ENCODE measurements at places on chromosomes 6 and 20. TPM values are rescaled to one million over a fixed set of nuclear protein-coding genes. Genes with fewer than 3 reads are reported as not detected.

GRCh38 chr6:43295456-43295855 is 2.6 kb upstream of the SLC22A7 start:
- no peaks in the 10 kb centered on the region for H3K36me3 ChIP-seq
- H3K4me3 ChIP-seq: no peak overlapping the region
- H3K27ac ChIP-seq: no peak overlapping the region

DNA sequence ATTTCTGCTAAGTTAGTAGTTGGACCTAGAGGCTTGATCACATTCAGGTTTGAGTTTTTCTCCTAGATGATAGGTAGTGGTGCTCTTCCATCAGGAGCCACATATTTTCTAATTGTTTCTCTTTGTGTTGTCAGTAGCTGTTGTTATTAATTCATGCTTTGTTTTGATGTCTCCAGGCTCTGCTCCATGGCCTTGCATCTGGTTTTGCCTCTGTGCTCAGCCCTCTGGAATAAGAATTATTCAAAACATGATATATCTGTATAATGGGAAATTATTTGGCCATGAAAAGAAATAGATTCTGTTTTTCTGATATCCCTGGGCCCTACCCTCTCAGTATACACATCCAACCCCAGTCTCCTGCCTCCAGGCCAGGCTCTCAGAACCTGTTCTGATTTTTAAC is 184.8 kb downstream of the CDC5L start:
- no peaks in the 10 kb centered on the region for H3K4me1 ChIP-seq
- H3K4me3 ChIP-seq: no peak overlapping the region
- no peak for DNase-seq
- H3K36me3 ChIP-seq: no peaks in the 10 kb centered on the region

DNA sequence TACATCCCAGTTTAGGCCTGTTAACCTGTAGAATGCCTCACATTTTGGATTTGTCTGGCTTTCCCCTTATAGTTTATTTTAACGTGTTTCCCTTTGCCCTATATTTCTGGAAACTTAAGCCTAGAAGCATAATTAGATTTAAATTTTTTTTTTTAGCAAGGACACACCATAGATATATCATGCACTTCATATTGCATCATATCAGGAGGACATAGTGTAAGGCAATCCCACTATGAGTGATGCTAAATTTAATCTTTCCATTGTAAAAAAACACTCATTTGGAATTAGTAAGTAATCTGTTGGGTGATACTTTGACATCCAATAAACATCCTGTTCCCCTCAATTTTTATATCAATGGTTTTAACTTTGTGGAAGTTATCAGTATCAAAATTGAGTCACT is 10.3 kb upstream of the FAXC start:
- H3K4me3 ChIP-seq: no peak overlapping the region
- H3K27ac ChIP-seq: no peak overlapping the region
- no peaks in the 10 kb centered on the region for H3K36me3 ChIP-seq
- peaks cover 20% of the 10 kb centered on the region for H3K4me1 ChIP-seq

DNA sequence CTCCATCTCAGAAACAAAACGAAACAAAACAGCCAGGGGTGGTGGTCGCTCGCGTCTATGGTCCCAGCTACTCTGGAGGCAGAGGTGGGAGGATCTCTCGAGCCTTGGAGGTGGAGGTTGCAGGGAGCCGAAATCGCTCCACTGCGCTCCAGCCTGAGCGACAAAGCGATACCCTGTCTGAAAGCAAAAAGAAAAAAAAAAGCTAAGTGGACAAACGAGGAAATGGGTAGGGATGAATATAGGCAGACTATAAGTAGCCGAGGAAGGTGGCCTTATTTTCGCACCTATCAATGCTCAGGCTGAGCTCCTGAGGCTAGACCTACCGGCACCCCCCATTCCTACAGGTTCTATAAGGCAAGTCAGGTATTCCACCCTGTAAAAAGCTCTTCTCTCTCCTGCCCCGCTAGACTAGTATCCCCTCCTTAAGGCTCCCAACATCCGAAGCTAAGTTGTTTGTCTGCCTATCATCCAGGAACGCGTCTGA is 650 bp upstream of the CASP8AP2 start:
- DNase-seq: peak; percentile 57
- peaks cover 32% of the 10 kb centered on the region for H3K36me3 ChIP-seq

GRCh38 chr6:156870924-156871539 is 93.9 kb downstream of the ARID1B start:
- no peak overlapping the region for H3K4me3 ChIP-seq
- no peaks in the 10 kb centered on the region for H3K27me3 ChIP-seq
- H3K36me3 ChIP-seq: peaks cover 5% of the 10 kb centered on the region
- no peak overlapping the region for H3K27ac ChIP-seq
- DNase-seq: no peak

DNA sequence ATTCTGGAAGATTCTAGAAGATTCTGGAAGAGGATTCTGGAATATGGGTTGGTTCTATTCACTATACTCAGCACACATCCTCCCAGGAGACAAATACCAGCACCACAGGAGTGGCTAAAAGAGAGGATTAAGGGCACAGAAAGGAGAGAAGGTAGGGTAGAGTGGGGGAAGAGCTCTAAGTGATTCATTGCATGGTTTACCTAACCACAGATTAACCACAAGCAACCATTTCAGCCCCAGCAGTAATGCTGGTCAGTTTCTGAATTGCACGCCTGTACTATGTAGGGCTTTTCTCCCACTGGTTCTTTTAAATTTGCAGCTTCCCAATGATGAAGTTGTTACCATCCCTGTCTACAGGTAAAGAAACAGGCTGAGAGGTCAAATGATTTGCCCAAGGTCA is 192.7 kb upstream of the PMEPA1 start:
- H3K27me3 ChIP-seq: peaks cover 36% of the 10 kb centered on the region
- peak overlapping the region; percentile 3 for H3K27ac ChIP-seq
- DNase-seq: no peak

DNA sequence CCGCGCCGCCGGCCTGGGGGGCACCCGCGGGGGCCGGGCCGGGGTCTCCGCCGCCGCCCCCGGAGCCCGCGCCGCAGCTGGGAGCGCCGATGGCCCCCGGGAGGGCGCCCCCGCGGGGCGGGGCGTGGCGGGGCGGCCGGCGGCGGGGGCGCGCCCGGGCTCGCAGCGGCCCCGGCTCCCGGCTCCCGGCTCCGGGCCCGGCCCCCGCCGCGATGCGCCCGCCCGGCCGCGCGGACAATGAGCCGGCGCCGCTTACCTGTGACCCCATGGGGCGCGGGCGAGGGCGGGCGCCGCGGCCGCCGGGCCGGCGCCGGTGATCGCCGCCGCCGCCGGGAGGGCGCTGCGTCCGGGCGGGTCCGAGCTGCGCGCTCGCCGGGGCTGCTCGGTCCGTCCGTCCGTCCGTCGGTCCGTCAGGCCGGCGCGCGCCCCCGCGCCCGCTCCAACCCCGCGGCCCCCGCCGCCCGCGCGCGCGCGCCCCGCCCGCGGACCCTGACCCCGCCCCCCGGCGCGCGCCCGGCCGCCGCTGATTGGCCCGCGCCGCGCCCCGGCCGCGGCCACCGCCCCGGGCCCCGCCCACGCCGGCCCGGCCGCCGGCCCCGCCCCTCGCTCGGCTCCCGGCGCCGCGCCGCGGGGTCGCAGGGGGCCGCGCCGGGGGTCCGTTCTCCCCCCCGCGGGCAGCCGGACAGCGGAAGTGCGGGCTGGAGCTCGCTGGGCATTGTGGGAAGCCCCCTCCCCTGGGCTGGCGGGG is at the start of gene ZBTB46:
Gene ZBTB46 (minus strand): TSS at position 424 of the 748 bp plus-strand sequence. CDS start 40,507 bp downstream, outside the sequence.
- peaks cover 9% of the 10 kb centered on the region for H3K4me1 ChIP-seq
- DNase-seq: no peak

DNA sequence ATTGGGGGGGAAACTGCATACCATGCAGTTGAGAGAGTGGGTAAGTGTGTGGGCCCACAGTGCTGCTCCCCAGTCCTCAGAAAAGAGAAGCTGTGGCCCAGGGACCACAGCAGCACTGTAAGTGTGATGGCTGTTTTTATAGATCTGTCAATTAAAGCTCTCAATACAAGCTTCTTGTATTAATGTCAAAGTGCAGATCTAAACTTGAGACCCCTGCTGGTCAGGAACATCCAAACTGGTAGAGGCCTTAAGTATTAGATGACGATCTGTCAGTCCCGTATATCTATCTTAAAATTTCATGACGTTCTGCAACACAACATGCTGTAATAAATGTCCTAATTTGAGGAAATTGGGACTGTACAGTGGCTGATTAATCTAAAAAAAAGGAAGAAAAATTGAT is 74.8 kb downstream of the TULP4 start:
- no peak overlapping the region for H3K27ac ChIP-seq
- peaks cover 2% of the 10 kb centered on the region for H3K4me1 ChIP-seq
- no peaks in the 10 kb centered on the region for H3K27me3 ChIP-seq

GRCh38 chr20:33830371-33830770 is 19.2 kb downstream of the CHMP4B start:
- no peak overlapping the region for H3K27ac ChIP-seq
- DNase-seq: no peak
- H3K27me3 ChIP-seq: no peaks in the 10 kb centered on the region
- H3K4me1 ChIP-seq: peaks cover 27% of the 10 kb centered on the region

- no peak overlapping the region for H3K27ac ChIP-seq
- H3K4me1 ChIP-seq: no peaks in the 10 kb centered on the region
- no peaks in the 10 kb centered on the region for H3K36me3 ChIP-seq
- DNase-seq: no peak
Measured at GRCh38 chr6:143325379-143326140, 124.9 kb downstream of the ADAT2 start.

DNA sequence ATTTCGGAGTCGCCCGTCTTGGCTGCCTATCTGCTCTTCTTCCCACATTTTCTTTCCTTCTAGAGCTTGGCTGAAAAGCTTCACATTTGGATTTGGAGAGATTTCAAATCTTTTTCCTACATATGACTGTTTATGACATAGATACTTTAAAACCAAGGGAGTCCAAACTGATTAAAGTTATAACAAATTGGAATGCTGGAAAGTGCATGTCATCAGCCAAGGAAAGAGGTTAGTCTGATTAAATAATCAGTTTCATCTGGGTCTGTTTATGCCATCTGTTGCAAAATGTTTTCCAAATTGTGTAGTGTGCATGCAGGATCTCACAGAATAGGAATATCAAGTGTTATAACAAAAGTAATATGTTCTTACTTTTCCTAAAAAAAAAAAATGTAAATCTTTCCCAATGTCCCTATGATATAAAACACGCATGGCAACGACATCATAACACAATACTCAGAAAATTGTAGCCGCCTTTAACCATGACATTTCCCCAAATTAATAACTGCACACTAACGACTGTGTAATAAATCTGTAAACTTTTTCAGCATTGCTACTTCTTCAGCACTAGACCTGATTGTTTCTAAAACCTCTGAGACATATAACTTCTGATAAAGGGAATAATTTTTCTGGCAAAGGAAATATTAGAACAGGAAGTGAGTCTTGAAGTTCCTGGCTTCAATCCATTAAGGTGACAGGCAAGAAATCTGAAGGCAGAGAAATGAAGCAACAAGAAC is 230.2 kb upstream of the FOXQ1 start:
- H3K4me1 ChIP-seq: no peaks in the 10 kb centered on the region
- H3K4me3 ChIP-seq: no peak overlapping the region
- no peaks in the 10 kb centered on the region for H3K36me3 ChIP-seq
- no peak overlapping the region for H3K27ac ChIP-seq

DNA sequence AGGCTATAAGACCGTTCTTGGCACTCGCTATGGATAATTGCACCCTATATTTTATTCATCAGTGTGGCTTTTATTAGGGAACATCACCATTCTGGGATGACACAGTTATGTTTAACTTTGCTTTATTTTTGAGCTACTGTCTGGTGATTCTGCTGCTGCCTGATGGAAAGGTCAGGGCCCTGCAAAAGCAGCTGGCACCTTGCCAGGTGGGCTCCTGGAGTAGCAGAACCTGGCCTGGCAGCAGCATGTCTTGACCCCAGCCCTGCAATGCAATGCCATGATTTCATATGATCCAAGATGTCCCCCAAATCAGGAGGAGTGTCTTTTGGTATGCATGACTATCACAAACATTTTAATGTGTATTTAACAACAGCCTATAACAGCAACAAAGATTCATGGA is 228.4 kb upstream of the RSPO3 start:
- H3K36me3 ChIP-seq: no peaks in the 10 kb centered on the region
- H3K4me3 ChIP-seq: no peak overlapping the region
- H3K4me1 ChIP-seq: no peaks in the 10 kb centered on the region
- no peak for DNase-seq

DNA sequence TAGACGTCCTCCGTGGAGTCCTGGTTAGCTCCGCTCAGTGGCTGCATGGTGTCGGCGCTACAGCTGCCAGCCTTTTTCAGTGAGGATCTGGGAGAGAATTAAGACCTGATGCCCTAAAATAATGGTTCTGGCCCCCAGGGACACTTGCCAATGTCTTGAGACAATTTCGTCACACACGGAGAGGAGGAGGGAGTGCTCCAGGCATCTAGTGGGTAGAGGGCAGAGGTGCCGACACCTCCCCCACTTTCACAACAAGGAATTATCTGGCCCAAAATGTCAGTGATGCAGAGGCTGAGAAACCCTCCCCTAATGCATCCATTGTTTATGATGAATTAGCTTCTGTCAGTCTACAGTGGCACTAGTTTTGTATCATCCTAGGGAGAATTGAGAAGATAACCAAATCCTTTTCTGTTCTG is 24.4 kb downstream of the TMEM181 start:
- no peak for DNase-seq
- no peak overlapping the region for H3K27ac ChIP-seq
- no peak overlapping the region for H3K4me3 ChIP-seq
- peaks cover 1% of the 10 kb centered on the region for H3K4me1 ChIP-seq

GRCh38 chr6:142773859-142774648 is 170.9 kb downstream of the HIVEP2 start:
- H3K4me3 ChIP-seq: no peak overlapping the region
- peaks cover 57% of the 10 kb centered on the region for H3K36me3 ChIP-seq
- H3K27ac ChIP-seq: peak overlapping the region; percentile 44
- H3K27me3 ChIP-seq: no peaks in the 10 kb centered on the region
- DNase-seq: no peak
- H3K4me1 ChIP-seq: peaks cover 28% of the 10 kb centered on the region

- no peak overlapping the region for H3K4me3 ChIP-seq
- H3K27ac ChIP-seq: no peak overlapping the region
- no peaks in the 10 kb centered on the region for H3K36me3 ChIP-seq
- H3K27me3 ChIP-seq: peaks cover 45% of the 10 kb centered on the region
Measured at GRCh38 chr20:21501184-21501583, 12.7 kb downstream of the NKX2-2 start.

- no peaks in the 10 kb centered on the region for H3K4me1 ChIP-seq
- H3K27ac ChIP-seq: no peak overlapping the region
- DNase-seq: no peak
- H3K27me3 ChIP-seq: peaks cover 8% of the 10 kb centered on the region
- peaks cover 13% of the 10 kb centered on the region for H3K36me3 ChIP-seq
Measured at GRCh38 chr20:63587776-63588591, 13.9 kb upstream of the HELZ2 start.

The SNAI1 gene
- total RNA-seq: 0.21 TPM

The COL21A1 gene
- total RNA-seq: not detected

The TGM2 gene
- total RNA-seq: 0.35 TPM

The PAK5 gene
- total RNA-seq: not detected

The C6orf52 gene
- total RNA-seq: 2.7 TPM
